NCI-H187 (cell line): ENCODE measurements at places on chromosomes 6 and 20.

- peak; percentile 63 for DNase-seq
These were observed 48.5 kb downstream of the FNDC1 start for GRCh38 chr6:159217595-159218275.

- DNase-seq = no peak
These were observed 103.1 kb downstream of the HIVEP2 start for GRCh38 chr6:142841915-142842314.

- no peak for DNase-seq
These were observed 50.0 kb upstream of the ELMO2 start for GRCh38 chr20:46456255-46457028.

DNA sequence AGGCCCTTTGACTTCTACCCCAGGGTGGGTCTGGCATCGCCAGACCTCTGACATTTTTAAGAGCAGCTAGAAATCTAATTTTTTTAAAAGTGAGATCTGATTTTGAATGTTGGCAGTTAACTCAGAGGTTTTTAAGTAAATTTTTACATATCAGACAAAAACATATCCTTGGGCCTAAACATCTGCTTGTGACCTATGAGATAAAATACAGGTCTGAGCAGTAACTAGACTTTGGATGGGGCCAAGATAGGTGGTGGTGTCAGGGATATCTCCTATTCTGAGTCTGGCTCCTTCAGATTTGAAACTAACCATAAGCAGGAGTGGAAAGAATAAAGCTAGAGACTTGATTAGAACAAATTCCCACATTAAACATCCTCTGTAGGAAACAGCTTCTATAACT is 17.6 kb downstream of the RALY start:
- no peak for DNase-seq

DNA sequence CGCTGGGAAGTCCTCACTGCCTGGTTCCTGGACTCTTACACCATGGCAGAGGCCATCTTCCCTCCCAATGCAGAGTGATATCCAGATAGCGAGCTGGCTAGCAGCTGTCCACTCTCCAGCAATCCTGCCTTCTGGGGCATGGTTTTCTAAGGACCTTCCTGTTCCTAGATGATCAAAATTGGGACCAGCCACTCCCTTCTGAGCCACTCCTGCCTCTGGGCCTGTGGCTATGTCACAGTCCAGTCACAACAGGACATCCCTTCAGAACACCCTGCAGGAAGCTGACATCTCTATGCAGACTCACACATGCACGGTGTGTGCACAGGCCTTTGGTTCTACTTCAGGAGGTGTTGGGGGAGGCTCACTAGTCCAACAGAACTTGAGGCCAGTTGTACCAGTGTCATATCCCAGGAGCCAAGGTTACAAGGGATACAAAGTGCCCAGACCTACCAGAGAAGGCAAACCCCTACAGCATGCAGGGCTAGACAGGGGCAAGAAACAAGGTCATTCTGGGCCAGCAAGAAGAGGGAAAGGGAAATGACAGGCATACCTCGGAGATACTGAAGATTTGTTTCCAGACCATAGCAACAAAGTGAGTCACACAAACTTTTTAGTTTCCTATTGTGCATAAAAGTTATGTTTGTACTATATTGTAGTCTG is 2.7 kb upstream of the MCCD1 start:
- DNase-seq = no peak

GRCh38 chr6:125057392-125058246 is 95.4 kb downstream of the RNF217 start:
- no peak for DNase-seq

DNA sequence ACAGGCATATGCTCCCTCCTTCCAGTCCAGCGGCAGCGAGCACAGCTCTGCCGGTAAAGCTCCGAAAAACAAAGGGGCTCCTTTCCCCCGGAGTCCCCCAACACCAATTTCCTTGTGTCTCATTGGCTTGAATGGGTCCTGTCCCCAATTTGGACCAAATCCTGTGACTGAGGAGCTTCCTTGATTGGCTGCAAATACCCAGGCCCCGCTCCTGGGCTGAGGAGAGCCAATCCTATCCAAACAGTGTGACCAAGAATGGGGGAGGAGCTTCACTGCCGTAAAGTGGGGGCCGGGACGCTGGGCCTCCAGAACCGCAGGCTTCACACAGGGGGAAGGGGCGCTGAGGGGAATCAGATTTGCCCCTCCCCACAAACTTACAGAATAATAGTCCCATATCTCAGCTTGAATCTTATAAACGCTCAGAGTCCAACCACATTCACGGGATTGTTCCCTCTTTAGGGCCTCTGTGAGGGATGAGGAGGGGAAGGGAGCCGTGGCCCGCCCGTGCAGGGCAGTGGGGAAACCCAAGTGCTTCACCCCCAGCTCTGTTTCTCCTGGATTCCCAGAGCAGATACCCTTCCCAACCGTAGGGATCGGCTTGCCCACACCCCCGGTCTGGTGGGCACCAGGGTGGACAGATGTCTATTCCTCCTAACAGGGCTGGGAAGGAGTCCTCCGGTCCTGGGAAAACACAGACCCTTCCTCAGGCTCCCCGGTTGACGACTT is 141.0 kb upstream of the MLN start:
- DNase-seq = no peak

GRCh38 chr20:48616481-48616880 is 211.3 kb downstream of the PREX1 start:
- DNase-seq = no peak
